A549 treated with ZK216348 at 1 μM for 4 hours (cell line): ENCODE measurements at places on chromosomes 1 and 21. TPM values are rescaled to one million over a fixed set of nuclear protein-coding genes. Genes with fewer than 3 reads are reported as not detected.

The KRTAP25-1 gene
- not detected in 5 replicates for total RNA-seq

The DISP1 gene
- total RNA-seq, result 1.3 to 2.8 TPM (median 1.8 TPM) in 5 replicates

The GBP5 gene
- 0.18 TPM in 1 of 5 replicates, not detected in the others for total RNA-seq

The PSRC1 gene
- 16.1 to 25.4 TPM (median 24.0 TPM) in 5 replicates for total RNA-seq

The CNKSR1 gene
- total RNA-seq, result 0.13 to 0.58 TPM (median 0.39 TPM) in 5 replicates

The VASH2 gene
- total RNA-seq, result 2.8 to 3.9 TPM (median 3.7 TPM) in 5 replicates

The LRRC53 gene
- total RNA-seq, result not detected in 5 replicates

The TTLL10 gene
- total RNA-seq, result not detected in 5 replicates

The SERPINC1 gene
- 0.28 TPM in 1 of 5 replicates, not detected in the others for total RNA-seq

The CCDC181 gene
- total RNA-seq, result 0.14 to 0.53 TPM (median 0.18 TPM) in 4 of 5 replicates, not detected in the other

The OTUD3 gene
- 2.1 to 3.3 TPM (median 2.7 TPM) in 5 replicates for total RNA-seq

The TMEM39B gene
- 6.7 to 12.9 TPM (median 12.0 TPM) in 5 replicates for total RNA-seq

The TMEM54 gene
- 18.7 to 46.8 TPM (median 46.0 TPM) in 5 replicates for total RNA-seq

The TDRD10 gene
- total RNA-seq, result not detected in 5 replicates

The AGT gene
- 0.07 to 0.19 TPM (median 0.12 TPM) in 4 of 5 replicates, not detected in the other for total RNA-seq

The DCST2 gene
- total RNA-seq, result 0.47 to 0.72 TPM (median 0.64 TPM) in 4 of 5 replicates, not detected in the other

The TMIGD3 gene
- not detected in 5 replicates for total RNA-seq

The KCNE2 gene
- total RNA-seq, result not detected in 5 replicates

The TTC34 gene
- 0.02 to 0.07 TPM (median 0.05 TPM) in 4 of 5 replicates, not detected in the other for total RNA-seq

The PKNOX1 gene
- total RNA-seq, result 4.7 to 8.6 TPM (median 6.2 TPM) in 5 replicates

The TFF3 gene
- total RNA-seq, result not detected in 5 replicates

The TRAPPC3 gene
- total RNA-seq, result 62.4 to 92.6 TPM (median 81.1 TPM) in 5 replicates

The SYT14 gene
- total RNA-seq, result 0.12 to 0.13 TPM in 2 of 5 replicates, not detected in the others

The EGLN1 gene
- 41.0 to 83.3 TPM (median 54.9 TPM) in 5 replicates for total RNA-seq

The LCE3D gene
- 0.82 to 1.8 TPM (median 1.3 TPM) in 5 replicates for total RNA-seq

The CD164L2 gene
- total RNA-seq, result not detected in 5 replicates

The MCOLN2 gene
- total RNA-seq, result 1.7 to 2.4 TPM (median 2.2 TPM) in 5 replicates

The FYB2 gene
- total RNA-seq, result not detected in 5 replicates

The PRKAA2 gene
- 1.3 to 2.8 TPM (median 2.3 TPM) in 5 replicates for total RNA-seq

The BGLAP gene
- total RNA-seq, result 0.20 to 0.40 TPM (median 0.39 TPM) in 3 of 5 replicates, not detected in the others
